ENCODE measurements at places on chromosomes 4 and X.

DNA sequence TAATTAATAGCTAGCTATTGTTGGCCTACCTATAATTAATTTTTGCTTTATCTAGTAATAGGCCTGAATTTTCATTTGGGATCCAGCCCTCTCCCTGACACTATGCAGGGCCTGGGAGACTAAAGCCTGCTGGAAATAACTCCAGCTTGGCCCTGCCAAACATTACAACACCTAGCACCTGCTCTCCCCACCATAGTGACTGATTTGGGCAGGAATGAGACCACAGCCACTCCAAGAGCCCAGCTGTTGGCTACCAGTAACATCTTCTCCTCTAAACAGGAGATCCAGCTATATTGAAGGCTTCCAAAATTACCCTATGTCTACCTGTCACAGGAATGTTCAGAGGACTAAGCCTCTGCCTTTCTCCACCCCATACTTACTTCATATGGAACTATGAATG lies 225.1 kb downstream of the IDS start:
- no peak for DNase-seq

DNA sequence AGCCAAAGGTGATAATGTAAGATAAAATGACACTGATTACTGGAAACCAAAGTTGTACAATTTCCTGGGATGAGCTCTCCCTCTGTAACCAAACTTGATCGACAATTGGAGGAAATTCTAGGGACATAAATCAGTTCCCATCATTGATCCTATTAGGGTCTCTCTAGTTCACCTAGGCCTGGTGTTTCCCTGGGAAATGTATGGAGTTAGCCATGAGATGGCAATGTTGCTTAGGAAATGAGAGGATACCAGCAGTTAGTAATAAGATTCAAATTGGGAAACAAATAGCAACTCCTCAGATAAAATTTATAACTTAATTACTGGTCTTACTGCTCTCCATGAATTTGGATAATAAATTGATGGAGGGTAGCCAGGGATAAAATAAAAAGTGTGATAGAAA lies 52.2 kb downstream of the SPATA18 start:
- DNase-seq: peak; percentile 29

GRCh38 chrX:115018040-115018647 lies 728 bp upstream of the IL13RA2 start:
- no peak for DNase-seq

GRCh38 chr4:157221895-157222770 lies 1.6 kb downstream of the GRIA2 start:
- DNase-seq: no peak

GRCh38 chrX:46849933-46850332 lies 13.1 kb downstream of the RP2 start:
- DNase-seq: no peak

DNA sequence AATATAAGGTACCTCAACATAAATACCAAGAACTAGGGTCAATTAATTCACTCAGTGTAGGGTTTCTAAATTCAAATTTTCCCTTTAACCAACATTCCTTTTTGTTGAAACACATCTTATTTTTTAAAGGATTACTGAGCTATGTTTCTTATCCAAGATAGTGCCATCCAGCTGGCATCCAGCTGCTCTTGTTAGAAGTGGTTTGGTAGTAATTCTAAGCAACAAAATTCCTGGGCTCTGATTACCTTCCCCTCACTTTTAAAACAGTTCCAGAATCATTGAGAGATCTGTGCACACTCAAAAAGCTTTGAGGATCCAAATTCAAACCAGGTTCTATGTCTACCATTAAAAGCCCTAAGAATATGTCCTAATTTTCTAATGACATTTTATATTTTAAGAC lies 583.7 kb downstream of the TRIML1 start:
- DNase-seq: peak; percentile 65

DNA sequence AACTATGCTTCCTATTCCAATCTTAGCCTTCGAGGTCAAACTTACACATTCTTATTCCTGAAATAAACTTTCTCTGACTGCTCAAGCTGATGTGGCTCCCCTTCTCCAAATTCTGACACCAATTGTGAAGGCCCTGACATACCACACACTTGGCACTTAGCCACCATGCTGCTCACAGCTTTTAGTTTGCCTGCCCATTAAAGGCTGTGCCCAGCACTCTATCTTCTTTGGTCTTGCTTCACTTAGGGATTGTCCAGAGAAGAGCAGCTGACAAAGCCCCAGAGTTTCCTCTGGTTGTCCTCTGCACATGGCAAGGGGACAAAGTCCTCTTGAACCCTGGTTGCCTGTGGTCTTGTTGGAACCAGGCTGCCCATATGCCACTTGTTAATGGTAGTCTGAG lies 126.1 kb downstream of the ARHGEF9 start:
- DNase-seq: peak; percentile 41

GRCh38 chr4:110636171-110636679 lies 13.3 kb upstream of the PITX2 start:
- DNase-seq: no peak

GRCh38 chrX:13646154-13646549 lies 6.8 kb upstream of the TCEANC start:
- DNase-seq: peak; percentile 66

DNA sequence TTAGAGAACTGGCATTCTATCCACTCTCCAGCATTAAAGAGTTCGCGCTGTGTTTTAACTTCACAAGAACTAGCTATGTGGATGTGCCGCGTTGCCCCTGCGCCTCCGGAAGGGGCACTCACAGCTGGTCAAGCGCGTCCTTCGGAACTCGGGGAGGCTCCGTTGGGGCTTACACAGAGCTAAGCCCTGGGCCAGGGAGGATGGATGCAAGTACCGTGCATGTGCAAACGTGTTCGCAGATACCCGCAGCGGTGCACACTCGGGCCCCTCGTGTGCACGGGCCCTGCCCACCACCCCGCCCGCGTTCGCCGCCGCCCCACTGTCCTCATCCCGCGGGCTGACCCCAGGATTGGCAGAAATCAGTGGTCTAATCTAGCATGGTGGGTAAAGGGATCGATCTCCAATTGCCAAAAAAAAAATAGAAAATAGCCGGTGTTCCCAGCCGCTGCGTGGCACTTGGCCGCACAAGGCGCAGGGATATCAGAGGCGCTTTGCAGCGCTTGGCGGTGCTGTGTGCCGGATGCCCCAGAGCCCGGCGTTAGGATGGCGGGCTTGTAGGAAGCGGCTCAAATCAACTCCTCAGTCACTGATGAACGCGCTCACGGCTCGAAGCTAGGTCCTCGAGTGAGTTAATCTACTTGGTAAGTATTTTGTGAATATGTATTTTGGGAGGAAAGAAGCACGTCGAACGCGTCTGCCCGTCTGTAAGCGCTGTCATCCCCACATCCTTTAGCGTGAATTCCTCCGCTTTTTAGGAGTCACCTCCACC lies 989 bp upstream of the PCDH10 start:
- DNase-seq: peak; percentile 9

All from AG10803 (cell line).